Hippocampal formation (tissue), 2 donors: ENCODE measurements at places on chromosomes 5 and 9.
A peak's percentile ranks its signal among the peaks of the same experiment; 100 is the strongest.

DNA sequence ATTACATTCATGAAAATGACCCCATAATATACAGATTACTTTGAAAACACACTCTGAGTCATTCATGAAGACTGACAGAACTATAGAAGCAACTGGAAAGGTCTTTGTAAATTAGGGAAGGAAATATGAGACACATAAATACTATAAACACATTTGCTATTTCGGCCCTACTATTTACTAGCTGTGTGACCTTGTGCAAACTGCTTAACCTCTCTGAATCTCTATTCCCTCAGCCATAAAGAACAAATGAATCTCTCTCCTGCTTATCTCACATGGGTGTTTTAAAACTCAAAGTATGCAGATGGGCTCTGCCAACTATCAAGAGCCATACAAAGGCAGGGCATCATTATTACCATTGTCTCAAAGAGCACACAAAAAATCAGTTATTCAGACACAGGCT is 52.9 kb downstream of the APBA1 start:
- no peak for DNase-seq

DNA sequence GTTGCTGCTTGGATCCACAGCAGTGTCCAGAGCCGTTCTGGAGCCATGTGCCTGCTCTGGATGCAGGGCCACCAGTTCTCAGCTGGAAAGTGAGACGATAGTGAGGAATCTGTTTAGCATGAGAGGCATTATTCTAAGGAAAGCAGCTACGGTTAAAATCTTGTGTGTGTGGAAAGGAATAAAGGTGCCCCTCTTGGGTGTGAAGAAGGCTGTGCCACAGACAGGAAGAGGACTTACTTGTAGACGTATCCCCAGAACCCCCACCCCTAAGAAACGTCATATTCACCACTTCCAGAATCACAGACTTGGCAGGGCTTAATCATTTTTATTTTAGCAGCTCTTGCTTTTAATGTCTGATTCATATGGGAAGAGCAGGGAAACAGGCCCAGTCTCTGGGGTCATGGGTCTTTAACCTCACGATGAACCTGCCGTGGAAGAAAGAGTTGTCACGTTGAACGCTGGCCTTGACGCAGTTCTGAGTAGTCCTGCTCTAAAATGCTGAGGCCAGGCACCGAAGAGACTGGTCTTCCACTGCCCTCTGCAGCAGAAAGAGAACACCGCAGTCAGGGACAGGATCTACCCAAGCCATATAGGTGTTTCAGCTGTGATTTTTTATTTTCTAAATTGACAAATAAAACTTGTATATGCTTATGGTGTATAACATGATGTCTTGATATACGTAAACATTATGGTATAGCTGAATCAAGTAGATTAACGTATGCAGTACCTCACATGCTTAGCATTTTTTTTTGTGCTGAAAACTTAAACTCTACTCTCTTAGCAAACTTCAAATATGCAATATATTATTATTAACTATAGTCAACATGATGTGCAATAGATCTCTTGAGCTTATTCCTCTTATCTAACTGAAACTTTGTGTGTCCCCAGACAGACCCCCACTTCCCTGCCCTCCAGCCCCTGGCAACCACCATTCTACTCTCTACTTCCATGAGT is 38.8 kb downstream of the CARTPT start:
- peak; percentile 69 for DNase-seq

GRCh38 chr9:94127806-94128205 is 43.5 kb downstream of the PTPDC1 start:
- DNase-seq: no peak

DNA sequence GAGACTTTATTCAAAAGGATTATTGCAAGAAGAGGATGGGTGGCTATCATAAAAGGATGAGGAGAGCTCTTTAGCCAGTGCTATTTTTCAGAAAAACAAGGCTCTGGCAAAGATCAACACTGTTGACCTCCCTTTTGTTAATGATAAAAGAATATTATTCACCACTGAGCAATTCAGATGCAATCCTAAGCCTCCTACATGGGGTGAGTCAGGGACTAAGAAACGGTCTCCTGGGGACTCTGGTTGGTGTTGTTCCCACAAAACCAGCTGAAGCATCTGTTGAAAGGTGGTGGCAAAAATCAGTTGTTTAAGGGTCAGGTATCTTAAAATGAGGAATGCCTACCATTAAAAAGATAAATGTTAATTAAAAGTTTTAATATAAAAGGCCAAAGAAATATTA is 7.7 kb upstream of the GCNT1 start:
- no peak for DNase-seq

- no peak for DNase-seq
Observed at GRCh38 chr9:105437704-105438103, 10.1 kb upstream of the FSD1L start.

GRCh38 chr5:111548992-111549649 is 36.8 kb upstream of the STARD4 start:
- DNase-seq: no peak

DNA sequence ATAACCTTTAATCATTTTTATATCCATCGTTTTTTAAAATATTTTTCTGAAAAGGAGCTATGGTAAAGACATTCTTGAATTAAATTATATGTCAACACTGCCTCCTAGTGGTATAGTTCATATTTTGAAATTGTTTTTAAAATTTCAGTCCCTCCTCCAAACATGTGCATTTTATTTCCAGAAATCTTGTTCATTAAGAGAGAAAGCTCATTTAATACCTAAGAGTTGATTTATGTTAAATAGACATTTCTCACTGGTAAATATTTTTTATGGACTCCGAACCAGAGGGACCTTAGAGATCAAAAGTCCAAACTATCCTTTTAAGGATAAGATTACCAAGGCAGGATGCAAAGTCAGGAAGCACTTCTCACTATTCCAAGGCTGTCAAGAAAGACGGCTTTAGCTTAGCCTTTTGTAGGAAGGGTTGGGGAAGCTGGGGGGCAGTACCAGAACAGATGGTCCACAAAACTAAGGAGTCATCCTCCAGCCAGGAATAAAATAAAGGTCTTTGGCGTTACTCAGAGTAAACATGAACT is 21.6 kb downstream of the BHMT start:
- peak; percentile 64 for DNase-seq

- no peak for DNase-seq
Observed at GRCh38 chr5:133117912-133118445, 66.2 kb downstream of the HSPA4 start.

- DNase-seq: no peak
Observed at GRCh38 chr5:107817951-107818350, 147.2 kb upstream of the EFNA5 start.

DNA sequence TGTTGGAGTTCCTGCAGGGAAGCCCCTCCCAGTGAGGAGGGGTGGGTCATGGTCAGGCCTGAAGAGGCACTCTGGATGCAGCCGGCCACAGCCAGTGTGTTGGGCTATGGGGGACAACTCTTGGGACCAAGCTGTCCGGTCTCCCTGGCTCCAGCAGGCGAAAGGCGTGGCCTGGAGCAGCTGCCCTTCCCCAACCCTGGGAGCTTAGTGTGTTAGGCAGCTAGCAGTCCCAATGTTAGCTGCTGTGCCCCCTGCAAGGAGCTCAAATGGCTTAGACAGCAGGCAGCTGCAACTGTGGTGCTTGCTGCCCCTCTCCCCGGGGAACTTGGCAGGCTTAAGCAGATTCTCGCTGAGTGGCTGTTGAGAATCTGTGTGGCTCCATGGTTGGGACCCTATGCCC is 67.5 kb upstream of the ACTBL2 start:
- no peak for DNase-seq

GRCh38 chr9:137575364-137575715 is 3.4 kb downstream of the DPH7 start:
- DNase-seq: peak; percentile 37

- no peak for DNase-seq
Observed at GRCh38 chr9:69822116-69822750, 1.6 kb downstream of the CFAP95 start.

DNA sequence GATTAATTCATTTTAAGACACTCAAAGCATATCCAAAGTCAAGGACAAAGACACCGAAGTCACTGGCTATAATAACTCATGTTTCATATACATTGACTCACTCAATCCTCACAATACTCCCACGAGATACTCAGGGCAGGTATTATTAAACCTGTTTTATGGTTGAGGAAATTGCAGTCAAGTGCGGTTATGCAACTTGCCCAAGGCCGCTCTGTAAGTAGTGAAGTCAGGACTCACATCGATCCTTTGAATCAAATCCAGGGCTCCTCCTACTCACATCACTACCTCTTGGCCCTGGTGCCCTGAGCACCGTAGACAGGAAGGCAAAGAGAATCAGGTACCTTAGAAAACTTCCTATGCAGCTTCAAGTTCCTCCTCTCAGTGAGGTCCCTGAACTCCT is 87.8 kb upstream of the APC start:
- DNase-seq: no peak
